Stimulated activated CD4-positive, alpha-beta T cell treated with anti-CD3 and anti-CD28 coated beads, Interleukin-4, amount 100 ng/mL, for 1 hour (primary cell): ENCODE measurements at places on chromosomes 7 and 10.

DNA sequence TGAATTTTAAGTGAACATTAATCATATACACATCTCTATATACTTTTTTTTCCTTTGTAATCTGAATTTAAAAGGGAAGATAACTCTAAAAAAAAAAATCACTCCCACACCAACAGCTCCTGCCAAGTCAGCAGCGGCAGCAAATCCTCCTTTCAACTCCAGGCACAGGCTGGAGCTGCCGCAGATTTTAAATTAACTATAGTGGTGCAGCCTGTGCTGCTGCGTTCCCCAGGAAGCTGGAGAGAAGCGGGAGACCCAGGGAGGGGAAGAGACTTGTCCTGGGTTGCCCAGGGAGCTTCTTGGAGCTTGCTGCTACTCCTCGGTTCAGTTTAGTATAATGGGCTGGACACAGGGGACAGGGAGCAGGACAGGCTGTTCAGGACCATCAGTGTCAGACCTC, 32.6 kb upstream of the HSPB1 start:
- no peak for DNase-seq

DNA sequence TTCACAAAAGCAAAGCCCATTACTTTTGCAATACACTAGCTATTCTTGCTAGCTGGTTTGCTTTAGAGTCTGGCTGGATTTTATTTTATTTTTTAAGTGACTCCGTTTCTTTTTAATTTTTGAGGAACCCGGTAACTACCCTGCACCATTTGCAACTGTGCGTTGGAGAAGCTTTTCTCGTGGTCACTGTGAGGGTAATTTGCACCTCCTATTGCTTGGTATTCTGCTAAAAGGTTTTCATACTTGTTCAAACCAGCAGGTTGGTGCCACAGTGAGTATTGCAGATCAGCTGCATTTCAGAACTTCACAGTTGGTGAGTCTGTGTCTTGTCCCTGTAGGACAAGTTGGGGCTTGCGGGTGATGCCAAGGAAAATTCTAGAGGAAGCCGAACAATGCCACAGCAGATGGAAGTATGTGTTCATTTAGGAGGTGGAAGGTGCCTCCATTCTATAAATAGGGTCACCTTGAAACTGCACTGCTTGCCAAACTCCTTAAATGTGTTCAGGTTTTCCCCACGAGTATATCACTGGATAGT, 3.9 kb upstream of the NMT2 start:
- DNase-seq, result no peak

DNA sequence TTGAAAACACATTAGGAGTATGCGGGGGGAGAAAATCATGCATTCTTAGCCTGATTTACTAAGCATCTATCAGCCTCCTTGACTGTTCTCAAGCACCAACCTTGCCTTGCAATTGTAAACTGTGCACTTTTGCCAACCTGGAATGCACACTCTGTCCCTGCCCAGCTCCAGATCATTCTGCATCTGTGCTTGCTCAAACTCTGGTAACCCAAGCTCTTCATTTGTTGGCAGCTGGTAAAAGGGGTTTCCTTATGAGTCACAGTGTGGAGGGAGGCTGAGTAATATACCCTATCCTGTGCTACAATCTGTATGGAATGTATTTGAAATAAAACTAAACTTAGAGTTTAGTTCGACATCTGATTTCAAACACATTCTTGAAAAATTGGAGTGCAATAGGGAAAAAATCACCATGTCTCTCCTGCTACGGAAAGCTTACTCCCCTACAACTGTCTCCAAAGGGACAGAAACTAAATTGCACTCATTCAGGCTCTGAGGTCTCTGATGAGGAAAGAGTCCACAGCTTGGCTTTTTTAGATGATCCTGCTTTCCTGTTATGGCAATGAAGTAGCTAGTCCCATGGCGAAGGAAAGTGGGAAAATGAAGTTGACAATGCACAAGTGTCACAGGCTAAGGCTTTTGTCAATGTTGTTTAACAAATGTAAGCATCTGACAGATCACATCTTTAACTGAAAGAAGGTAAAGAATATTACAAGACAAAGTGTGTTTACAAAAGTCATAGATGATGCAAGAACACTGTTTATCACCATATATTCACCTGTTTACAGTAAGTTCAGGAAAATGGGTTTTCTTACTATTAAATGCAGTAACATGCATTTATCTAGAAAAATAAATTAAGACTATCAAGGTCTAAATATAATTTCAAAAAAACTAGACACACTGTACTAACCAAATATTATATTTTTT, 61.9 kb downstream of the TES start:
- no peak for DNase-seq

DNA sequence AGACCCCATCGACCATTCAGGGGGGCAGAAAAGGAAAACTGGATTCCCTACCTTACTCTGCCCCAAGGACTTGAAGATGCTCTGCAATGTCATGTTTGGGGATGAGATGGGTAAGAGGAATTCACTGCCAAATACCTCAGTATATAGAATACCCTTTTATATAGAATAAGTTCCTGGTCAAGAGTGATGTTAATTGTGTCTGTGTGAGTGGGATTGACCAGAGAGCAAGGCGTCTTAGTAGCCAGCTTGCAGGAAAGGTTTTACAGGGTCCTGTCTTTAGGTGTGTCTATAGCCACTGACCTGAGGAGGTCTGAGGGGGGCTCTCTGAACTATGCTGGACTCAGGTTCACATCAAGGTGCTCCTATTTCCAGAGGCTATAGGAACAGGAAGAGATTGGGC, 1.4 kb downstream of the IFIT3 start:
- DNase-seq, result no peak

DNA sequence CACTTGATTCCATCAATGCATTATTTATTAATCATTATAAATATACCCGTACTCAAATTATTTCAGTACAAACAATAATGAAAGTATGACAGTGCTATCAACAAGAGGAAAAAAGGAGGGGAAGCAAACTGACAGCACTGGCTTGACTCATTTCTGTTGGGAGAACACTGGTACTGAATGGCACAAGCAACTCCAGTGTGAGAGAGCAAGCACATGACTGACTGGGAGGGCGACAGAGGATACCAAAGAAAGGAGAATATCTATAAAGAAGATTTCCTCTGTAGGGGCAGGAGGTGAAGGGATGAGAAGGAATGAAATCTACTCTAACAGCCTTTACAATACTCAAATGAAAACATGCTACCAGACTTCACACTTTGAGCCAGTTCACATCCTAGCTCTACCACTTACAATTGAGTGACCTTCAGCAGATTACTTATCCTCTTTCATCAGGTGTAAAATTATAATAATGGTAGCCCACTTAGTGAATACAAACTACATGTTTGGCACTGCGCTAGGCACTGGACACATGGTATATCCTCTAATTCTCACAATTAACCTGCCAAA, 1.5 kb downstream of the USP54 start:
- no peak for DNase-seq

GRCh38 chr7:44177570-44178131, 11.6 kb downstream of the GCK start:
- DNase-seq, result no peak

DNA sequence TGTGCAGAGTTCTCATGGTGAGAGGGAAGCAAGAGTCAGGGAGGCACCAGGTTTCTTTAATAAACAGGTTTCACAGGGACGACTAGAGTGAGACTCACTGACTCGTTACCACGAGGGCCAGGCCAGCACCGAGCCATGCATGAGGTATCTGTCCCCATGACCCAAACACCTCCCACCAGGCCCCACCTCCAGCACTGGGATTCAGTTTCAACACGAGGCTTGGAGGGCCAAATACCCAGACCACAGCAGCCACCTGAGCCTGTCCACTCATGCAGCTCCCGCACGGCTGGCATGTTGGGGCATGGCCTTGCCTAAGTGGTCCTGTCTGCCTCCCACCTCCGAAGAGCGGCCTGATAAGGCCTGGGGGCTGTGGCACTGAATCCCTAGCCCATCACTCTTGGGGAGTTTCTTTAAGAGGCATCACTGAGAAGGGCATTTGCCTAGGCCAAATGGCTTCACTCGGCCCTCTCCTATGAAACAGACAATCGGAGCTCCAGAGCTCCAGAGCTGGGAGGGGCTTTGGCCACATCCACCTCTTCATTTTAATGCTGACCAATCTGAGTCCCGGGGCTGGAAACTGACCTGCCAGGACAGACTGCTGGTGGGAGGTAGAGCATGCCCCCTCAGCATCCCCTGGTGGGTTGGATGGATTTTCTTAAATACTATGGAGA, 157.8 kb downstream of the DNAJB6 start:
- DNase-seq, result no peak

- DNase-seq, result no peak
These were observed 598.5 kb downstream of the SORCS3 start for GRCh38 chr10:105239311-105240219.

DNA sequence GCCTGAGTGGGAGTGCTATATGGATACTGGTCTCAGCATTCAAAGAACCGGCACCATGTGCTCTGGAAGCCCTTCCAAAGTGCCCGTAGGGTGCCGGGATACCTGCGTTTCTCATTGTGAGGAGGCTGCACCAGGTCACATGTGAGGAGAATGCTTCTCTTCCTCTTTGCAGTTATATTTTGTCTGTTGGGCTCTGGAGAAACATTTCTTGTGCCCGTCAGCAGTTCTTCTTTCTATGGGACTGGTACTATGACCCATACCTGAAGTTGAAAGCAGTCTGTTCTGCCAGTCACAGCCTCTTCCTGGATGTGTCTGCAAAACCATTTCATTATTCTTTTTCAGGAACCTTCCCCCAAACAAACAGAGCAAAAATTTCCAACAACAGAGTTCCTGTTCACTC, 465.0 kb downstream of the SUGCT start:
- DNase-seq, result no peak

- no peak for DNase-seq
These were observed 265.2 kb upstream of the LYZL1 start for GRCh38 chr10:29023678-29024077.

DNA sequence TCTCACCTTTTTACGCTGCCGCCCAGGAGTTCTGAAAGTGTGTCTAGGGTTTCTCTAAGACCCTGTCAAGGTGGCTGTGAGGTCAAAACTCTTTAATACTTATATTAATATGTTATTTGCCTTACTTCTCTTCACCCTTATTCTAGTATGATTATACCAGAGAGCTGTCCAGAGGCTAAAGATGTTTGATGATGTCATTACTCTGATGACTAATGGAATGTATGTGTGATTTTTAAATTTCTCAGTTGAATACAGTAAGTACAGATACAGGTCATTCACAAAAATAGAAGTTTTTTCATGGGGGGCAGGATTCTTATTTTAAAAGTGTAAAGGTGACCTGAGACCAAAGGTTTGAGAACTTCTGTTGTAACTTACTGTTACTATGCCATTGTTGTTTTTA, 150.6 kb upstream of the FOXP2 start:
- no peak for DNase-seq

GRCh38 chr10:112906945-112907344, 43.1 kb upstream of the TCF7L2 start:
- no peak for DNase-seq

DNA sequence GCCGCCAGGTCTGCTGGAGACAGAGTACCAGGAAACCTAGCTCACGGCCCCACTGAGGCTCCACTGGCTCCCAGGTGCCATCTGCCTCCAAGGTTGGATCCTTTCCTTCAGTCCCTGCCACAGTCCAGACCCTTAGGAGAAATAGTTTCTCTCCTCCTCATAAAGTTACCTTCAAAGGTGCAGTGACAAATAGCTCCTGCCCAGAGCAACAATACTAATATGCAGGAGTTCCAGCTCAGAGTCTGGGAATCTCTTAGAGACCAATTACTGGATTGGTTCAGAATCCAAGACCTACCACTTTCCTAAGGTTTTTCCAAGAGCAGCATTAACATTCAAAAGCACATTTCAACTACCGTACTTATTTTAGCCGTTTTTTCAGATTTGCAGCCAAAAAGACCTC, 41.0 kb upstream of the ADAM12 start:
- DNase-seq, result no peak

DNA sequence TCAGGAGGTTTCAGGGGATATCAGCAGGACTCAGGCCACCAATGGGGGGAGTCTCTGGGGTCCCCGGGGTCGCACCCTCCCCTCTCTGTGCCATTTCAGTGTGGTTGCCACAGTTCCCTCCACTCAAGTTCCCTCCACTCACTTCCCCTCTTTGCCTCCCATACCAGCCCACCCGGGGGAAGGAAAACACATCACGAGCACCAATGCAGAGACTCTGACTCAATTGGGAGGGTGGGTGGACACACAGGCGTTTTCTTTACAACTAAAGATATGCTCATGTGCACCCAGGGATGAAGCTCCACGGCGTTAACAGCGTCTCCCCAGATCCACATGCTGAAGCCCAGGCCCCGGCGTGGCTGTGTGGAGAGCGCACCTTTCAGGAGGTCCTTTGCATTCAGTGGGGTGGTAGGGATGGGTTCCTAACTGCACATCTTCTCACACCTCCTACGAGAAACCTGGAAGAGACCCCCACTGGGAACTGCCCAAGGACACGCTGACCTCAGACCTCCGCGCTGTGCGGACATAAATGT, 254.1 kb downstream of the ZMYND11 start:
- DNase-seq, result no peak

GRCh38 chr10:50619882-50620281, 3.9 kb downstream of the SGMS1 start:
- DNase-seq, result no peak

GRCh38 chr10:60975716-60976115, 31.7 kb upstream of the RHOBTB1 start:
- DNase-seq, result no peak

- no peak for DNase-seq
These were observed 70.7 kb downstream of the RELN start for GRCh38 chr7:103918631-103919271.

DNA sequence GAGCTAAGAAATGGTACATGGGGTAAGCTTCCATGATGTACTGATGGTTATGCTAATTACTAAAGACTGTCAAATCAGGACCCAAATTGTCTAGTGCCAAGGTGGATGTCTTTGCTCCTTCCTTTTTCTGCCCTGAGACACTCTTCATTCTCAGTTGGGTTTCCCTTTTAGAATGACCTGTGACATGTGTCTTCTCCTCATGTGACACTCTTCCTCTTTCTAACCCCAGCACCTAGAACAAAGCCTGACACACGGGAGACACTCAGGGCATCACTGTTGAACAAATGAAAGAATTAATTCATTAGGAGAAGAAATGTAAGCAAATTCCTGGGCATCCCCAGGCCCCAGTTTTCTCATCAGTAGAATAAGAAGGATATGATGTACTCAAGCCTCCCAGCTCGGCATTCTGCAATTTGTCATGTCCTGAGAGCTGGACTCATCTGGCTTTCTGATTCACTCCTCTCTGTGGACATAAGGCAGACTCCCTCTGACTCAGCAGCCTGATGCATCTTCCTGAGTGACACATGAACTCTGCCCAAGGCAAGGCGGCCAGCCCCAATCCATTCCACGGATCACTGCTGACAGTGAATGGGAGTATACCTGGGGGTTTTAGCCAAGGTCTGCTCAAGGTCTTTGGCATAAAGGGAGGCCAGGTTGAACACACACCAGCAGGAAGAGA, 473.8 kb downstream of the KCNMA1 start:
- DNase-seq, result no peak

DNA sequence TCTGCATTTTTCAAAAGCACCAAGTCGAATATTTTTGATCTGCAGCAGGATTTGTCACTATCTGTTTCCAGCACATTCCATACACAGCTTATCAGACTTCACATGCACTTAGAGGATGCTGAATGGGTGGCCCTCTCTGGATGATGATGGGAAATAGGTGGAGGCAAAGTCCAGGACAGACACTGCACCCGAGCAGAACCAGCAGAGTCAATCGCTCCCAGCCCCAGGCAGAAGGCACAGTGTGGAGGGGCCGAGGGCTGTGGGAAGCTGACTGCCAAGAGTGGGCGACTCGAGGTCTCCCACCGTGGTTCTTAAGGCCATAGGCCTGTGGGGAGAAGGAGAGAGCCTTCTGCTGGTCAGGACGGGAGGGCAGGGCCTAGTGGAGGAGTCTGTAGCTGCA, 490.2 kb upstream of the MGMT start:
- DNase-seq, result no peak
